ENCODE measurements at places on chromosomes 3 and 15.

- DNase-seq = no peak
Measured at GRCh38 chr3:151774235-151774634, 39.7 kb upstream of the AADAC start.

GRCh38 chr3:194768586-194768985 is 82.9 kb downstream of the FAM43A start:
- no peak for DNase-seq

DNA sequence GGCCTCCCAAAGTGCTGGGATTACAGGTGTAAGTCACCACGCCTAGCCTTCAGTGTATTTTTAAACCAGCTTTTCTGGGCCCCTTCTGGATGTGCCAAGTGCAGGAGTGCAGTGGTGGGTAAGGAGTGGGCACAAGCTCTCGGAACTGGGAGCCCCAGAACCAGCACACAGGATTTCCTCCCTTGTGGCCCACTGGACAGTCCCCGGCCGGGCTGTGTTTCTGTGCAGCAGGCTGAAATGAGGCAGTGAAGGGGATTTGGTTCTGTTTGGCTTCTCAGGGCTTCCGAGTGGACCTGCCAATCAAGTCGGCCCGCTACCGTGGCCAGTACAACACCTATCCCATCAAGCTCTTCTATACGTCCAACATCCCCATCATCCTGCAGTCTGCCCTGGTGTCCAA is 14.4 kb downstream of the SEC61A1 start:
- no peak for DNase-seq

DNA sequence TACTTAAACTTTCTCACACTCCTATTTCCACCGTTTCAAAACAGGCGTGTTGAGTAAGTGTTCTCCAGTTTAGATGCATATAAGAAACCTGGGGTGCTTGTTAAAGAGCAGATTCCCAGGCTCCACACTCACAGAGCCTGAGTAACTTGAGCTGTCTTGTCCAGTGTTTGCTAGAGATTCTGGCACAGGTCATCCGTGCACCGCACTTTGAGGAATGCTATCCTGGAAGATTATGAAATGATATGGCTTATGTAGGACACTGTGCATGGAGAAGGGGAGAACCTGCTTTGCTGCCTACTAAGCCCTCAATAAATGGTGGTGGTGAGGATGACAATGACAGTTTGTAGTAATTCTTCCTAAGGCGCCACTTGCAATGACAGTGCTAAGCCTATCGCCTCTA is 273.7 kb downstream of the PDZRN3 start:
- DNase-seq = no peak

GRCh38 chr15:51350723-51351122 is 9.3 kb downstream of the GLDN start:
- no peak for DNase-seq

GRCh38 chr3:127110982-127111693 is 81.8 kb upstream of the PRR23E start:
- DNase-seq = no peak

GRCh38 chr15:75030023-75030413 is 6.6 kb downstream of the PPCDC start:
- DNase-seq = no peak

- DNase-seq = no peak
Measured at GRCh38 chr3:194990454-194991337, 280.3 kb downstream of the XXYLT1 start.

DNA sequence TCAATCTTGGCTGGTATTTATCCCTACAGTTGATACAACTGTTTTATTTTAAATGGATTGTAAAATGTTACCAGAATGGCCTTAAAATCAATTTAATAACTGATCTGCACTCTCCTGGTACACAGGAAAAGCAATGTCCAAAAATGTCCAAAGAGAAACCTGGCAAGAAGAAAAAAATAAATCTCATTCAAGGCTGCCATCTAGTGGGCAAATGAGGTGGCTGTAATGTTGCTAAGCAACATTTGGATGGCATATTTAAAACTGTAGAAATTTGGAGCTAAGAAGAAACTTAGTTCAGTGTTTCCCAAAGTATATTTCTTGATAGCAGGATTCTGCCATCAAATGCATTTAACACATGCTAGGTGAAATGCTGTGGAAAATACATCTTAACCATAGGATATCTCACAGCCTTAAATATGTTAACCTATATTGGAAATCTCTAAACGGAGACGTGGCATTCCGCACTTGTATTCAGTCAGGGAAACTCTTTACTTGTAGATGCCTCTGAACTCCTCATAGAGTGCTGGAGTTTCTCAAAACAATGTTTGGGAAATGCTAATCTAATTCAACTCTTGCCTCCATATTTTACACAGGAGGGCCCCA is 216.8 kb downstream of the ERC2 start:
- peak; percentile 11 for DNase-seq

DNA sequence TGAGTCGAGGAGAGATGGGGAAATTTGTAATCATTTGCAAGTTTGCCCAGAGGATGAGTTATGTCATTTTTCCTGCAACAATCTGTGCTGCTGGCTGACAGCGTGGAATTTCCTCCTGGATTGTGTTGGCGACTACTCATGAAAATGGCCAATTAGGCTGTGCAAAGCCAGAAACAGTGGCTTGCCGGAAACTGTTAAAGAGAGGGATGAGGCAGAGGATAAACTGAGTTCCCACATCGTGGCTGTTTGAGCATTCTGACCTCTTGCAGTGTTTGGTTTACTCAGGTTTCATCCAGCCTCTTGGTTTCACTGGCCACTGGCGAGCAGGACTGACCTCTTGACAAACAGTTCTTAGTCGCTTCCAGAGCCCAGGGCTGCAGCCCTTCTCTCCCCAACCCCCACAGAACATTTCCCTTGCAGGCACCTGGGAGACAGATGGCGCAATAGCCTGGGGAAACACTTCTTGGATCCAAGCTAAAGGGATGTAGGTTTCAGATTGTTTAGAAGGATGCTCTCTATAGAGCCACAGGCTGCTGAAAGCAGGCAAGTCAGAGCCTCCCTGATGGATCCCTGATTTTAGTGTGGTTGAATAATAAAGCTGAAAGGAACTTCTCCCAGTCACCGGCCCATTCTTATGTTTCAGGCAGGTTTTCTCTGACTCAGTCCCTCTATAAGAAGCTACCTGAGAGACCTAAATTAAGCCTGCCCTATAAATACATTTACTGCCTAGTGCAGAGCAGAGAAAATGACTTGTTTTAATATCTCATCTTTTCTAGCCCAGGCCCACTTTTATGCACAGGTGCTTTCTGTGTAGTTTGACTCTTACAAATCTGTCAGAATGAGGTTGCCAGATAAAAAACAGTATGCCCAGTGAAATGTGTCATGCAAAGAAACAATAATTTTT is 92.8 kb upstream of the UBE2E1 start:
- no peak for DNase-seq

DNA sequence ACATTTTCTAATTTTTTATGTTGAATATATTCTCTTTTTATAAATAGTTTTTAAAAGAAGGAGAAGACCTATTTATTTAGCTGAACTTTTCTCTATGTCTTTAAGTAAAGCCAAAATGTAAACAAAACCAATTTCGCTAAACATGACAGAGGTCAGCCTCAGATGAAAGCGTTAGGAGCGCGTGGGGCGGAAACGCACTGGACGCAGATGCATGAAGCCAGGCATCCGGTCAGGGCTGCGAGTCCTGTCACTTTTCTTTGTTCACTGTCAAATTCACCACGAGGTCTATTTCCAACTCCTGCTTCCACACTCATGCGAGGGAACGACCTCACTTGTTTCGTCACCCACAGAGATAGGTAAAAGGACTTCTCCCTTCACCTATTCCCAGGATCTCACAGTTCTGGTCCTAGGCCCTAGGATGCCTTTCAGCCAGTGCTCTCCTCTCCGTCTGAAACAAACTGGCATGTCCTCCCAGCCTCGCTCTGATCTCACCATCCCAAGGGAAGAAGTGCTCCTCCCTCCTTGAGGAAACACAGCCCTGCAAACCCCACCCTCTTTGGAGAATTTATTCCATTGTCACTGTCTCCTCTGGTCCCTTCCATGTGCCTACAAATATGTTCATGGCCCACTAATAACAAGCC is 57.9 kb downstream of the ITGB5 start:
- no peak for DNase-seq

DNA sequence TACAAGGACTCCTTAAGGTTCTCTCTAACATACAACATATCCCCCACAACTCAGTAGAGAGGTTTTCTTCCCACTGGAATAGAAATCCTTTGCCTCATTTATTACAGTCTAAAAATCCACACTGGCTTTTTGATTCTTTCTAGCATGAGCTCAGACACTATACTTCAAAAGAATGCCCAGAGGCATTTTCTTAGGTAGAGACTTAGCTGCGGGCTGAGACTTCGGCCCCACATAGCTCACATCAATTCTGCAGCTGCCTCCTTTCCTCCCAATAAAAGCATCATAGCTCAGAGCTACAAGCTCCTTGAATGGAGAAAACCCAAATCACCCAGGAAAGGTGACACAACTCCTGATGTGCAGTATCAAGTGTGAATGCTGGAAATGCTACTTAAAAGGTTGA is 52.4 kb downstream of the AAGAB start:
- DNase-seq = no peak

GRCh38 chr3:107651782-107652181 is 129.0 kb downstream of the BBX start:
- no peak for DNase-seq

DNA sequence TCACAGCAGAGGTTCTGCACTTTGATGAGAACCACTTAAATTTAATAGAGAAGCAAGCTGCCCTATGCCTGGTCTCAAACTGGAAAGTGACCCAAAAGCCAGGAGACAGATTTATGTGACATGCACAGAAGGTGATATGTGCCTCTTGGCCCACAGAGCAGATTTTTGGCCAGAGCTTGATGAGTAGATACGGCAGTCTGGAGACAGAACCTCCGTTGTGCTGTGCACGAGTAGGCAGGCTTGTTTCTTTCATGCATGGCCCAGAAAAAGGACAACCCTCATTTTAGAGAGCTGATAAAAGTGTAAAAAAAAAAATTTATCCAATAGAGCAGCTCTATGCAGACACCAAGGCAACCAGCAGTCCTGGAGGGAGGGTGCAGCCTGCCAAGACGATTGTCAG is 423.1 kb downstream of the CNTN6 start:
- no peak for DNase-seq

DNA sequence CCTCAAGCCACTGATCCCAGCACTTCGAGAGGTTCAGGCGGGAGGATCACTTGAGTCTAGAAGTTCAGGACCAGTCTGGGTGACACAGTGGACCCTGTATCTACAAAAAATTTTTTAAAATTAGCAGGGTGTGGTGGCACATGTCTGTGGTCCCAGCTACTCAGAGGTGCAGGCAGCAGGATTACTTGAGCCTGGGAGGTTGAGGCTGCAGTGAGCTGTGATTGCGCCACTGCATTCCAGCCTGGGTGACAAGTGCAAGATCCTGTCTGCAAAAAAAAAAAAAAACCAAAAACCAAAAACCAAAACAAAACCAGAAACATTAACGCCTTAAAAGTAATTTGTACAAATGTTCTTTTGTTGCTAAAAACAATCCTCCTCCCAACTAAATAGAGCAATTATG is 27.9 kb upstream of the SLC12A8 start:
- DNase-seq = no peak

- peak; percentile 54 for DNase-seq
Measured at GRCh38 chr3:127226946-127227842, 34.3 kb downstream of the PRR23E start.

- no peak for DNase-seq
Measured at GRCh38 chr3:114646526-114646925, 352.7 kb downstream of the TIGIT start.

Data from NCI-H774 (cell line).